ENCODE measurements at places on chromosomes 6 and 20. TPM values are rescaled to one million over a fixed set of nuclear protein-coding genes. Genes with fewer than 3 reads are reported as not detected.

DNA sequence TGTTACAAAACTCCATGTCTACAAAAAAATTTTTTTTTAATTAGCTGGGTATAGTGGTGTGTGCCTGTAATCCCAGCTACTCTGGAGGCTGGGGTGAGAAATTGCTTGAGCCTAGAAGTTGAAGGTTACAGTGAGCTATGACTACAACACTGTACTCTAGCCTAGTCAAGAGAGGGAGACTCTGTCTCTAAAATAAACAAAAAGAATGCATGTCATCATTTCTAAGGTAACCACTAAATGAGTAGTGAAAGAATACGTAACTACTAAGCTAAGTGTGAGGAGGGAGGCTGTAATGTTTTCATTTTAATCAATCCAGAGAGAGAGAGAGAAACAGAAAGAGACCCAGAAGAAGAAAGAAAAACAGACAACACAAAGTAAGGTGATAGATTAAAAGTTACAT lies 9.9 kb downstream of the SYCP2 start:
- no peak for DNase-seq

GRCh38 chr6:133544419-133544818 lies 303.3 kb downstream of the EYA4 start:
- no peak for DNase-seq

DNA sequence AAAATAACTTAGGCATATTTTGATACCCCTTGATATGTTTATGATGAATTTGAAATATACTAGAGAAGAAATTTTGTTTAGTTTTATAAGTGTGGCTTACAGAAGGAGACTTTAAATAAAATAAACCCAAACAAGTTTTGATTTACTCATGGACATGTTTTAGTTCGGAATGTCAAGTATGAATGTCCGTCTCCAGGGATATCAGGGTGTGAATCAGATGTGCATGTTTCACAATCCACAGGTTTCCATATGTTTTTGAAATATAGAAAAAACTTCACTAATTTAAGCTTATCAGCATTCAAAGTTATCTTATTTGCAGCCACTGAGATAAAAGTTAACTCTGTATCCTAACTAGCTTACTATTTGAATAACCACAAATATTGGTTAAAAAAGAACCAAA lies 51.5 kb downstream of the PLCB1 start:
- no peak for DNase-seq

TSBP1 gene
- polyA plus RNA-seq: not detected

DNA sequence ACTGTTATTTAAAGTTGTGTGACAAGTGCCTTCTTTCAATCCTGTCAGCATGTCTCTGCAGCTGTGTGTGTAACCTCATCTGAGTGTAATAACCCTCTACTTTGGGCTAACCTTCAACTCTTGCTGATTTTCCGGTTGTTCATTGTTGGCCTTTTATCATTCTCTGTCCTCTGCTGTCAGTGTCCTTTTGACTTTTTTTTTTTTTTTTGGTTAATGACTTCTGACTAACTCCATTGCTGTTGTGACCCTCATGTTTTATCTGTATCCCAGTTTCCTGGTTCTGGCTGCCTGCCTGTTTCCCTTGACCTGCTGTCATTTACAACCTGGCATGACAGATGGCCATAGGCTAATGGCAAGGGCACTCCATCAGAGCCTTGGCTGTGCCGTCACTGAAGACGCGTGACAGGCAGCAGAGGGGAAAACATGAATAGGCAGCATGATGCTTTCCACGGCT lies 145.7 kb upstream of the MAN1A1 start:
- no peak for DNase-seq

- DNase-seq: no peak
Measured at GRCh38 chr6:113570161-113570560, 287.0 kb upstream of the MARCKS start.

SIM1 gene
- 25.9 TPM for polyA plus RNA-seq

DNA sequence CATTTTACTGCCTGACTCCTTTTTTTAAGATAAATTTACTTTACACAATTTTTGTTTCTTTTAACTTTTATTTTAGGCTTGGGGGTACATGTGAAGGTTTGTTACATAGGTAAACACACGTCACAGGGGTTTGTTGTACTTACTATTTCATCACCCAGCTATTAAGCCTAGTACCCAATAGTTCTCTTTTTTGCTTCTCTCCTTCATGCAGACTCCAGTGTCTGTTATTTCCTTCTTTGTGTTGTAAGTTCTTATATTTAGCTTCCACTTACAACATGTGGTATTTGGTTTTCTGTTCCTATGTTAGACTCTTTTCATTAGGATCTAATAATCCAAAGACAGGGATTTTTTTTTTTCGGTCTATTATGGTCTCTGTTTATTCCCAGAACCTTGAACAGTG lies 83.5 kb upstream of the CCN6 start:
- DNase-seq: no peak

TENT5A gene
- 6.2 TPM for polyA plus RNA-seq

SGK2 gene
- 36.8 TPM for polyA plus RNA-seq

SLC22A7 gene
- 0.24 TPM for polyA plus RNA-seq

DNA sequence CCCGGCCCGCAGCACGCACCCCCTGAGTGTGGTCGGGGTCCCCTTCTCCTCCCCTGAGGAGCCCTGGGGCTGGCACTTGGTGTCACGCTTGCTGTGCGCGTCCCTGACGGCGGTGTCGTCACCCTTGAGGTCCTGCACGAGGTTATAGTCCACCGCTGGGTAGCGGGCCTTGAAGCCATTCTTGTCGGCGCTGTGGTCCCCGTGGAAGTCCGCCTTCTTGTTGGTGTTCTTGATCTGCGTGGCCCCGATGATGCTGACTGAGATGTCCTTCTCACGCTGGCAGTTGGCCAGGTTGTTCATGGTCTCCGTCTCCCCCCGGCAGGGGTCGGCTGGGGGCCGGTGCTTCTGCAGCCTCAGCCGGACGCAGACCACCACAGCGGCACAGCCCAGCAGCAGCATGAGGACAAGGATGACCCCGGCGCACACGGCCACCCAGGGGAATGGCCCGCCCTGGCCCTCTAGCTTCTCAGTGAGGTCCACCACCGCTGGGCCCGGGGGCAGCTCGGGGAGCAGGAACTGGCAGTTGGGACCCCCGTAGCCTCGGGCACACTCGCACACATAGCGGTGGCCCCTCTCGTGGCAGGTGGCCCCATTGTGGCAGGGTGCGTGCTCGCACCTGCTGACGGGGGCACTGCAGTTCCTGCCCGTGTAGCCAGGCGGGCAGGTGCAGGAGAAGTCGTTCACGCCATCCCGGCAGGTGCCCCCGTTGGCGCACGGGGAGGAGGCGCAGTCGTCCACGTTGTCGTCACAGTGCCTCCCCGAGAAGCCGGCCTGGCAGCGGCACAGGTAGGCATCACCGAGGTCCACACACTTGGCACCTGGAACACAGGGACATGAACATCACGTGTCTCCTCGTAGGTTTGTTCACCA lies 7.4 kb downstream of the DLL1 start:
- no peak for DNase-seq

DNA sequence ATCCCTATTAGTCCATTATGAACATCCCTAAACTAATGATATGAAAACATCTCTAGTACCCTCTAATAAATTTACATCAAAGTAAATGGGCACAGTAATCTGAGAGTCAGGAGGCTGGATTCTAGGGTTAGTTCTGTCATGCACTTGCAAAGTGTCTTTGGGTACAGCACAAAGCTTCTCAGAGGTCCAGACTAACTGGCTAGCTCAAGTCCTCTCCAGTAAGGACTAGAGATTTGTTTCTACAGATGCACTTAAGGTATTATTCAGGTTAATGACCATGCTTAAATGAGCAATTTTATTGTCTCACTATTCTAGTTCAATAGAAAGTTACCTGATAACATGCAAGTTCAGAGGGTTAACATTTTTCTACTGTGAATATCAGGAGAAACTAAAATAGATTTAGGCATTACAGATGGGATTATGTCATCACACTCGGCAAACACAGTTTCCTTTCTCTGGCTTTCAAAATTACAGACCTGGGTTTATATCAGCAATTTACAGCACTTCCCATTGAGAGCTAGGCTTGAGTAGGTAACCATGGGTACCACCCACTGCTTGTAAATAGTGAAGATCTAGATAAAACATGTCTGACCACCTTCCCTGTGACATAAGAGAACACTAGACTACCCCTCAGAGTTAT lies 402.9 kb upstream of the RUNX2 start:
- no peak for DNase-seq

PDYN gene
- 0.30 TPM for polyA plus RNA-seq

SNX14 gene
- polyA plus RNA-seq: 120 TPM

- no peak for DNase-seq
Measured at GRCh38 chr20:60960500-60960899, 291.6 kb upstream of the CDH4 start.

- DNase-seq: no peak
Measured at GRCh38 chr20:19382386-19383340, 170.2 kb downstream of the SLC24A3 start.

DNA sequence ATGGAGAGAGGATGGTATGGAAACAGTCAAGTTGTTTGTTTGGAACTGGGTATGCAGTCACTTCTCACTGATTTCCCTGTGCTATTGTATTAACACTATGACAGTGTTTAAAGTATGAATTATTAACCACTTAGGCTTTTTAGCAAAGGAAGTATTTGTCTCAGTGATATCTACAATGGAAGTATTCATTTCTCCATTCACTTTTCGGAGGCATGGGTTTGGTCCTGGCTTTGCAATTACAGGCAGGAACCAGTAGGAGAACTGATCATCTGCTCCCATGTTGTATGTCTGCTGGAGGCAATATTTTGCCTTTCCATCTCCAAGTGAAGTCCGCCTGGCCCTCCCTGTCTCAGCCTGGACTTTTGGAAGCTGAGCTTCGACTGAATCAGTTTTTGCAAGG lies 30.6 kb upstream of the EXOC2 start:
- no peak for DNase-seq

- no peak for DNase-seq
Measured at GRCh38 chr6:129750360-129750759, 40.4 kb upstream of the ARHGAP18 start.

SMIM13 gene
- polyA plus RNA-seq: 17.0 TPM

DNA sequence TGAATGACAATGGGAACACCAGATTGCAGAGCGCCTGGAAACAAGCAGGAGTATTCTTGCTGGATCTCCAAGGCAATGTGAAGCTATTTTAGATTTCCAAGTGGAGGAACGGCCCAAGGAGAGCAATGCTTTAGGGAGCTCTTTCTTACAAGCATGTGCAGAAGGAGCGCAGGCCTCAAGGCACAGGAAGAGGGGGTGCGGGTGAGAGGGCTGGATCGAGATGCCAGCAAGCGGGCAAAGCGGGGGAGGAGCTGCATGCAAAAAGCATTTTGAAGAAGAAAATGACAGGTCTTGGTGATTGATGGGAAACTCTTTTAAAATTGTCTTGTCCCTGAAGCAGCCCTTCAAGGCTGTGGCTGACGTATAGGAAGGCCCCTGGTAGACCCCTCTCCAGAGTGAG lies 171.9 kb downstream of the QRSL1 start:
- DNase-seq: no peak

OR2J3 gene
- polyA plus RNA-seq: not detected

TMC2 gene
- polyA plus RNA-seq: 0.23 TPM

DNA sequence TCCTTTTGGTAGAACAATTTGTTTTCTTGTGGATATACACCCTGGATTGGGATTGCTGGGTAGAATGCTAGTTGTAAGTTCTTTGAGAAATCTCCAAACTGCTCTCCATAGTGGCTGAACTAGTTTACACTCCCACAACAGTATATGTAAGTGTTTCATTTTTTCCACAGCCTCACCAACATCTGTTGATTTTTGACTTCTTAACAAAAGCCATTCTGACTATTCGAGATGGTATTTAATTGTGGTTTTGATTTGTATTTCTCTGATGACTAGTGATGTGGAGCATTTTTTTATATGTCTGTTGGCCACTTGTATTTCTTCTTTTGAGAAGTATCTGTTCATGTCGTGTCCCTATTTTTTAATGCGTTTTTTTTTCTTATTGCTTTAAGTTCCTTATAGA lies 444.1 kb downstream of the CBLN4 start:
- DNase-seq: no peak

PROCR gene
- 13.0 TPM for polyA plus RNA-seq

GRCh38 chr6:150249261-150249660 lies 106.4 kb downstream of the PPP1R14C start:
- DNase-seq: no peak

- DNase-seq: no peak
Measured at GRCh38 chr20:34049897-34050695, 56.4 kb downstream of the RALY start.

DNA sequence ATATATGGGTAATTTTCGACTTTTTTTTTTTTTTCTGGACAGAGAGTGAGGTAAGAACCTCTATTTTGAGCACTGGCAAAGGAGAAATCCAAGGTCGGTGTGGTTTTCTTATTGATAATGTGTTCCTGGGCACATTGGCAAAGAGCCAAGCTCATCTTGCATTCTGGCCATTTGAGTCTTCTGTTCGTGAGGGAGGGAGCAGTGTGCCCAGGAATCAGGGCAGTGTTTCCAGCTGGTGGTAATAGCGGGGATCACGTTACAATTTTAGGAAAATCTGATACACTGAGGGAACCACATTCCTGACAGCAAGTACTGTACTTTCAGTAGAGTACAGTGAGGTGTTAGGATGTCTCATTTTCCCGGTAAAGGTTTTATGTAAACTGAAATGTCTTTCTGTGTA lies 442.3 kb upstream of the MAP3K7 start:
- DNase-seq: no peak

COL12A1 gene
- polyA plus RNA-seq: 82.7 TPM

DNA sequence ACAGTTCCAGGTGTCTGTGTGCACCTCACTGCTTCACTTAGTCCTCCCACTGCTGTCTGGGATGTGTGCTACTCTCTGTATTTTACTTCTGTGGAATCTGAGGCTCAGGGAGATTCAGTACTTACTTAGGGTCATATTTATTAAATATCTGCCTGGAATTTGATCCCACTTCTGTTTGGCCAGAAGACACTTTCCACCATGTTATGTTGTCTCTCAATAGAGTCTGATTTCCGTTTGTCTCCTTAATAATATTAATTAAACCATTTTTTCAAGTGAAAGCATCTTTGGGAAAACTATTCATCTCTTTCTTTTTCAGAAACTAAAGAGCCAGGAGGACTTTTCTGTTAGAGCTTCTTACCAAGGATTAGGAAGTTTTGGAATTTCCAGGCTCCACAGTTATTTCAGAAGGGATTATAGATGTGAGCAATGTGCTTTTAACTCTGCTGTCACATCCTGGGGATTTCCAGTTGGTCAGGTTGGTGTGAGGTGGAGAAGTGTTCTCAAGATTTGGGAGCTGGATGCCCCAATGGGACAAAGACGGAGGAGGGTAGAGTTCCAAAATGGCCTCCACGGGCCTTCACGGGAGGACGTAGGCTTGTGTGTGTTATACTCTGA lies 156.8 kb upstream of the RALGAPA2 start:
- no peak for DNase-seq

- no peak for DNase-seq
Measured at GRCh38 chr6:144298194-144298593, 13.1 kb downstream of the UTRN start.

DNA sequence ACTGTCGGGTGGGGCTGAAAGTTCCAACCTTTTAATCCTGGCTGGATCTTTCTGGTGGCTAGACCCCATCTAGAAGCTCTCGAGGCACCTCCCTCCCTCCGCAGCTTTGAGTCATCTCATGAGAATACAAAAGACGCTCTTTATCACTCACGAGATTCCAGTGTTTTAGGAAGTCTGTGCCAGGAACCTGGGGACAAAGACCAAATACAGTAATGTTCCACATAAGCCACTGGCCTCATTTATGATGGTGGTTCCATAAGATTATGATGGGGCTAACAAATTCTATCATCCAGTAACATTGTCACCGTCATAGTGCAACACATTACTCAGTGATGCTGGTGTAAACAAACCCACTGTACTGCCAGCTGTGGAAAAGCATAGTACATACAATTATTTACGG lies 48.7 kb downstream of the NCOA7 start:
- no peak for DNase-seq

Measured in right renal pelvis (tissue), 4 donors.